ENCODE measurements at places on chromosomes 3 and 15.

DNA sequence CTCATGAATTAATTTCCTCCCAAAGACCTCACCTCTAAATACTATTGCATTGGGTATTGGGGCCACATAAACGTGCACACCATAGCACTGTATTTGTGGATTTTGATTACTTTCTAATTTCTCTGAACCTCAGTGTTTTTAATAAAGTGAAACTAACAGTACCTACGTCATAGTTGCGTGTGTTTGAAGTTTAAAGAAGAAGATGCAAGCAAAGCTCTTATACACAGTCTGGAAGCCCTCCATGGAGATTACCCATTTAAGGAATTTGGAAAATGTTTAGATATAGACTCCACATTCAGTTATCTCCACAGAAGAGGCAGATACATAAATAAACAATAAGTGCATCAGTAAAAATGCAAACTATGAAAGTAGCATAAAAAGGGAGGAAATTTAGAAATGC lies 581.1 kb upstream of the GBE1 start:
- DNase-seq: no peak

GRCh38 chr15:33442449-33442848 lies 131.7 kb downstream of the RYR3 start:
- peak; percentile 97 for DNase-seq

- DNase-seq: peak; percentile 31
Measured at GRCh38 chr3:138222942-138223287, 35.8 kb downstream of the ARMC8 start.

- no peak for DNase-seq
Measured at GRCh38 chr3:151869181-151869580, 4.3 kb upstream of the SUCNR1 start.

DNA sequence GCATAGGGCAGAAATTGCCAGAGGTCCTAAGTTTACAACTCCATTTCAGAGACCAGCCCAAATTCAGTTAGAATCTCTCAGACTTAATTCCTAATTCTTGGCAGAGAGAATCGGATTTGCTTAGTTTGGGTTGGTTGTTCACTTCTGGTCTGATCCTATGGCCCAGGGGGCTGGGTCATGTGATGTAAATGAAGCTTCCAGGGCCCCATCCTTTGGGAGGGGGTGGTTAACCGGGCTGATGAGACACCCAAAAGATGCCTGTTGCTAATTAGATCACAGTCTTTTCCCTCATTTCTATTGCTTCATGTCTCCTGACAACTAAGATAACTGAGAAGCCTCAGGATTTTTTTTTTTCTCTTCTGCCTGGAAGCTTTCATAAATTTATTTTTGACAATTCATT lies 11.1 kb upstream of the ZNF620 start:
- DNase-seq: no peak

- peak; percentile 58 for DNase-seq
Measured at GRCh38 chr3:48034000-48034516, 17.8 kb upstream of the MAP4 start.

DNA sequence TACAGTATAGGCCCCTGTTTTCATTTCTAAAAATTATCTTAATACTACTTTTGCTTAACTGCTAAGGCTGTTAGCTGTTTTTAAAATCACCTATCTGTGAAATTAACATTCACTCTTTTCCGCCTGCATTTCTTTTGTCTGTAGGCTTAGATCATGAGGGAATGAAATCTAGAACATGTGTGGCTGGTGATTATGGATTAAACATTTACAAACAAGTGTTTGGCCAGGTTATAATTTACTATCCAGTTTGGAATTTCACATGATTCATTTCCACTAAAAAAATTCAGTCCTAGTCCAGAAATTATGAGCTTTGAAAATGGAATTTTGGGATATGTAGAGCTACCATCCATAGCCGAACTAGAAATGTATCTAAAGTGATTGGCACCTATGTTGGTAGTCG lies 39.1 kb downstream of the GOLM2 start:
- DNase-seq: no peak

DNA sequence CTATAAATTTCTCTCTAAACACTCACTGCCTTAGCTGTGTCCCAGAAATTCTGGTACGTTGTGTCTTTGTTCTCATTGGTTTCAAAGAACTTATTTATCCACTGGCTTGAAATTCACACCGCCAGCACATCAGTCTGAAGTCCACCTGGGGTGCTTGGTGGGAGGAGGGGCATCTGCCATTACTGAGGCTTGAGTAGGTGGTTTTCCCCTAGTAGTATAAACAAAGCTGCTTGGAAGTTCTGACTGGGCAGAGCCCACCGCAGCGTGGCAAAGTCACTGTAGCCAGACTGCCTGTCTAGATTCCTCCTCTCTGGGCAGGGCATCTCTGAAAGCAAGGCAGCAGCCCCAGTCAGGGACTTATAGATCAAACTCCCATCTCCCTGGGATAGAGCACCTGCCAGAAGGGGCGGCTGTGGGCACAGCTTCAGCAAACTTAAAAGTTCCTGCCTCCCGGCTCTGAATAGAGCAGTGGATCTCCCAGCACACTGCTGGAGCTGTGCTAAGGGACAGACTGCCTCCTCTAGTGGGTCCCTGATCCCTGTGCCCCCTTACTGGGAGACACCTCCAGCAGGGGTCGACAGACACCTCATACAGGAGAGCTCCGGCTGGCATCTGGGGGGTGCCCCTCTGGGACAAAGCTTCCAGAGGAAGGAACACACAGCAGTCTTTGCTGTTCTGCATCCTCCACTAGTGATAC lies 114.1 kb downstream of the SUCLG2 start:
- no peak for DNase-seq

- no peak for DNase-seq
Measured at GRCh38 chr3:13850161-13850945, 29.5 kb downstream of the WNT7A start.

DNA sequence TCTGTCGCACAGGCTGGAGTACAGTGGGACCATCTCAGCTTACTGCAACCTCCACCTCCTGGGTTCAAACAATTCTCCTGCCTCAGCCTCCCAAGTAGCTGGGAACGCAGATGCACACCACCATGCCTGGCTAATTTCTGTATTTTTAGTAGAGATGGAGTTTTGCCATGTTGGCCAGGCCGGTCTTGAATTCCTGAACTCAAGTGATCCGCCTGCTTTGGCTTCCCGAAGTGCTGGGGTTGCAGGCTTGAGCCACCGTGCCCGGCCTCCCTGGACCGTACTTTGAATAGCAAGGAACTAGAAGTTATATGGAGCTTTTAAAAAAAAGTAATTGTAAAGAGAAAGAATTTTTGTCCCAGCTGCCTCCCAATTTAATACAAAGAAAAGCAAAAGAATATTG lies 8.3 kb upstream of the ANKUB1 start:
- no peak for DNase-seq

DNA sequence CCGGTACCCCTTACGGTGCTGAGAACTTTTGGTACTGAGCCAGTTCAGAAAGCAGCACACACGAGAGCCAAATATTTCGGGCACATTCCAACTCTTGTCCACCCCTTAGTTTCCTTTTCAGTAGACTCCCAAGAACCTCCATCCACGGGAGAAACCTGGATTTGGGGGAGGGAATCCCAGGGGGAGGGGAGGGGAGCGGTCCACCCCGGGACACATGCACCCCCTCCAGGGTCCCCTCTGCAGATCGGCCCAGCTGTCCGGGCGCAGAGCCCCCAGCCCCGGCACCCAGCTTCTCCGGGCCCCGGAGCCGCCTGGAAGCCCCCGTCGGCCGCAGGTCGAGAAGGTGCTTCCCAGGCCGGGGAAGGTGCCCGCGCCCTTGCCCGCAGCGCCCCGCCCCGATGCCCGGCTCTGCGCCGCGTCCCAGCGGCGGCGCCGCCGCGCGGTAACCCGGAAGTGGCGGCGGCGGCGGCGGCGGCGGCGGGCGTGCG lies 455 bp upstream of the ABHD17C start:
- DNase-seq: no peak

DNA sequence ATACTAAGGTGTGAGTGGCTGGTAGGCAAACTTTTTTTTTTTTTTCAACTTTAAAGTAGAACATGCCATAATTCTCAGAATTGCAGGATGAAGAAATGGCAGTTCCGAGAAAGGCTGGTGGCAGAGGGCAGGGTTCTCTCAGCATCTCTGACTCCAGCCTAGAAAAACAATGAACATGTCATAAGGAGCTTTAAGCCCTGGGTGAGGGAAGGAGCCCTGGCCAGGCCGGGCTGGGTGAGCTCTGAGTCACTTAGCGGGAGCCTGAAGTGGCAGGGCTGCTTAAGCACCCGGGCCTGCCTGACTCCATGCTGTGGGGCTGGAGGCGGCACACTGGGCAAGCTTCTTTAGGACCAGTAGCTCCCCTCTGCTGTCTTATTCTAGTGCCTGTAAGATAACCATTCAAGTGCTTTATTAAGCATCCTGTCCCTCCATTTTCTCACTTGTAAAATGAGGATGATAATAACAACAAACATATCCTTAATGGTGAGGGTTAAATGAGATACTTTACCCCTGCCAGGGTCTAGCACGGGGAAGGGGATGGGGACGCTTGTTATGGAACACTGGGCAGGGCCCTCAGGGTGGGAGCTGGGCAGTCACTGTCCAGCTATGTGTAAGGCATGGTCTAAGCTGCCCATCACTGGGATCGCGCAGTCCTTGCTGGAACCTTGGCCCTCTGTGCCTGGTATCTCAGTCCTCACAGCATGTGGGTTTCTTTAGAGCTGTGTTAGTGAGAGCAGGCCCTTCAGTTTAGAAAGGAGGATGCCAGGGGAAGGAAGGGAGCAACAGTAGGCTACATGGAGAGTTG lies 18.4 kb downstream of the SMAD6 start:
- peak; percentile 79 for DNase-seq

- peak; percentile 58 for DNase-seq
Measured at GRCh38 chr3:119238363-119238762, 2.3 kb downstream of the B4GALT4 start.

DNA sequence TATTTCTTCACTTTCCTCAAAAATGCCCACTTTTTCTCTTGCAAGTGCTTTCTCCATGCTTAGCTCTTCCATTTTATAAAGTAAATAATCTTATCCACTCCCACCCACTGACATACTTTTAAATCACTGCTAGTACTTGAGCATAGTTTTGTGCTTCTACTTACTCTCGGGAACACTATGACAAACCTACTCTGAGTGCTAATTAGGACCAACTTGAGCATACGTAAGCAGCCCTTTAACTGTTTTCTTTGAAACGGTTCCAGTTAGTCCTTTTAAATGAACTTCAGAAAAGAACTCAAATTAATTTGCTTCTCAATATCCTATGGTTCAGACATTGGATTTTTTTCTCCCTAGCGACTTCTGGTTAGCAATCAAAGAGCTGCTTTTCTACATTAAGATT lies 280.0 kb upstream of the SOX2 start:
- no peak for DNase-seq

DNA sequence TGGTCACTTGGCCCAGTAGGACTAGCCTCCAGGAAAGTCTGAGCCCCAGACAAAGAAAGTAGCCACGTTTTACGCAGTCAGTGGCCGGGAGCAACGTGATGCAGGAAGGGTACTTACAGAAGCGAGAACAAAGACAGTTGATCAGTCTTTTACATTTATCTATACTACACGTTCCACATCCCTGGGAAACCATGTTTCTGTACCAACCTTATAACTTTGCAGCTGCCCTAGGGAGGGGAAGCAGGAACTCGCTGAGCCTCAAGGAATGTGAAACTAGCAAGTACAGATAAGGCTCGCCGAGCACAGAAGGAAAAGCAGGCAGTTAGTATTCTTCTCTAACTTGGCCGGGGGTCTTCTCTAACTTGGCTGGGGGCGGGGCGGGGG lies 3.4 kb upstream of the KNL1 start:
- peak; percentile 21 for DNase-seq

- DNase-seq: peak; percentile 55
Measured at GRCh38 chr15:83012076-83012426, 612 bp upstream of the C15orf40 start.

DNA sequence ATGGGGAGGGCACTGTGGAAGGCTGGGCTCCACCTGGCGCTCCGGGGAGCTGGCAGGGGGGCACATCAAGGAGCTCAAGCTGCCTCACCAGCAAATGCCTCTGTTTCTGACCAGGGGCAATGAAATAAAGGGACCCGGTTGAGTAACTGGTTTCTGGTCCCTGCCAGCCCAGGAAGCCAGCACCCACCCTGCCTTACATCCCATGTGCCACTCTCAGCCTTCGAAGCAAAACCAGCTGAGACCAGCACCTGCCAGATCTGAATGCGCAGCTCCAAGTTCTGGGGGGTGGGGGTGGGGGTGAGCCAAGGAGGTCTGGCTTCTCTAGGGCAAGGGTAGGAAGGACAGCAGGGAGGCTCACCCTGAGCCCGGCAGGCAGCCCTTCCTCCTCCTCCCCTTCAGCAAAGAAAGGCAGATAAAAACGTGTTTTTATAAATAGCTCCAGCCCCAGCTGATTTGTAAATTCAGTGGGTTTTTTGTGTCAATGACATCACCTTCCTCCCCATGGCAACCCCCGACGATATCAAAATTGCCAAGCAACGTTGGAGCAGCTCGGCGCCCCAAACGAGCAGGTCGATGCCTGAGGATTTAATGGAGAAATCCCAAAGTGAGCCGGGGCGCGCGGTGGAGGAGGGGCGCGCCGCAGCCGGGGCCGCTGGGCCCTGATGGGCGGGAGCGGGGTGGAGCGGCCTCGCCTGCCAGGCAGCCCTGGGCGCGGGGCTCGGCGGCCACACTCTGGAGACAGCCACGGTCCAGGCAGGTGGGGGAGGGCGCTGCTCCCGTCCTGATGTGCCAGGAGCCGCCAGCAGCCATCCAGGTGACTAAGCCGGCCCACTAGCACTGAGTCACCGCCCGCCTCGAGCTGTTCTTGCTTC lies at the start of gene PAK6:
PAK6 (plus strand) TSS at position 532 of the 872 bp plus-strand sequence. CDS start 25,723 bp downstream, outside the sequence.
- peak; percentile 74 for DNase-seq

DNA sequence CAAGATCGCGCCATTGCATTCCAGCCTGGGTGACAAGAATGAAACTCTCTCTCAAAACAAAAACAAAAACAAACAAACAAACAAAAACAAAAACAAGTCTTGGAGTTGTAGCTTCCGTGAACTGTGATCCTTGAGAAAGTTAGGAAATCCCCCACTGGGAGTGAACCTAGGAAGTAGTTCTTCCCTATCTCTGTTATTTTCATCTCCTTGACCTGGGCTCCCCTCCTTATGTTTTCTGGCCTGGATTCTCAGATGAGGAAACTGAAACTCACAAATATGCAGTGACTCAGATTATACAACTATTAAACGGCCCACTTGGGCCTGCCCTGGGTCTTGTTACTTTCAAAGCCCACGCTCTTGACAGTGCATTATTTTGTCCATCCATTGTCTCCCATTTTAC lies 29.7 kb downstream of the SAXO2 start:
- no peak for DNase-seq

DNA sequence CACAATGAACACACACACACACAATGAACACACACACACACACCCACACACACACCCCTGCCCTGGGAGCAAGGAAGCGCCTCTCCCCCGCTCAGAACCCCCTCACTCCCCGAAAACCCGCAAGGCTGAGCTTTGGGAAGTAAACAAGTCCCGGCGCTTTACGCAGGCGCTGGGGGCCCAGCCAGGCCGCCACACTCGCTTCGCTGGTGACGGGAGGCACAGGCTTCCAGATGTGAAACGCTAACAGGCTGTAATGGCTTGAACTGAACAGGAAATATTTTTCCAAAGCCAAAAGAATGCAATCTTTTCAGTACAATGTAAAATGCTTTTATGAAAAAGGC lies 122.7 kb upstream of the IGF1R start:
- peak; percentile 26 for DNase-seq
